AML-193 (cell line): ENCODE measurements at places on chromosomes 5 and 9.
A peak's percentile ranks its signal among the peaks of the same experiment; 100 is the strongest.

DNA sequence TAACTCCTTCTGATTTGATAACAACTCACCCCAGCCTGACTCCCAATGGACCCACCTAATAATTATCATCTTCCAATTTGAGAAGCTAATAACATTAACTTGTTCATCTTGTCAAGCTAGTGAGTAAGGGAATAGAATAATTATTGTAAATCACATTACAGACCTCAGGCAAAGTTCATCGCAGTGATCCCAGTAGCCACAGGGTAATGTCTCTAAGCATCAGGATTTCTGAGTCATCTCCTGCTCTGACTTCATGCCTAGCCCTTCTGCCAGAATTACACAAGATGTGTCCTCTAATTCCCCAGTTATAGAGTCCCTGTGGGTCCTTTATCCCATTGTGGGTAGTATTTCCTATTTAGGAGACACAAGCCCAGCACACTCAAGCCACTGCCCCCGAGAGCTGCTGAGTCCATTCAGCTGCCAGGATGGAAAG lies 365.7 kb downstream of the DEPDC1B start:
- DNase-seq: no peak

GRCh38 chr5:37495668-37496347 lies 116.7 kb downstream of the WDR70 start:
- no peak for DNase-seq

DNA sequence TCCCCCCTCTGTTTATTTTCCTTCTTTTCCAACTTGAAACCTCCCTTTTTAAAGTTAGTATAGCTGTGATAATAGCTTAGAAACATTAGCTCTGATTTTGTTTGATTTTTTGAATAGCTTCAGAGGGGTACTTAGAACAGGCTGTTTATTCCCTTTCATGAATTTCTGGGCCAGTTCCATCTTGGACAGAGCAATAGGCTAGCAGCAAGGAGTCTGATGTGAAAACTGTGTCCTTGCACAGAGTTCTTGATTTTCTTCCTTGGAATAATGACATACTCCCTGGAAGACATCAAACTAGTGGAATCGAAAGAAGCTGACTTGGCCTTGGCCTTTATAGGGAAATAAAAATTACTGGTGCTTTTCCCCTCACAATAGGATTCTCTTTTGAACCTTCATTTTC lies 32.9 kb downstream of the NTRK2 start:
- no peak for DNase-seq

GRCh38 chr9:134709512-134710270 lies 68.1 kb downstream of the COL5A1 start:
- DNase-seq: no peak

DNA sequence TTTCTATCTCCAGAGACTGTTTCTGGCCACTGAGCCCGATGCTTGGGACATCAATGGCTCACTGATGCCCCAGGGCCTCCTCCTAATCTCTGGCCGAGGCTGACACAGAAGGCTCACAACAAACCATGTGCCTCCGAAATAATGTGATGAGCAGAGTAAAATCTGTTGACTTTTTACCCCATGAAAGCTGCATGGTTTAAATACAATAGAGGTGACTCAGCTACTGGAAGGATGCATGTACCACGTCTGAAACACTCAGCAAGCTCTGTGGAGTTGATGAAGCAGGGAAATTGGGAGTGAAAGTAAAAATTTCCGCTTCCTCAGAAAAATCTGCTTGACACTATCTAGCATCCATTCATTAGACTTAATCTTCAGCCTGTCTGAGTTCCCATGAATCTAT lies 111.1 kb upstream of the EQTN start:
- DNase-seq: no peak

GRCh38 chr9:19271081-19271480 lies 40.6 kb downstream of the DENND4C start:
- DNase-seq: no peak

DNA sequence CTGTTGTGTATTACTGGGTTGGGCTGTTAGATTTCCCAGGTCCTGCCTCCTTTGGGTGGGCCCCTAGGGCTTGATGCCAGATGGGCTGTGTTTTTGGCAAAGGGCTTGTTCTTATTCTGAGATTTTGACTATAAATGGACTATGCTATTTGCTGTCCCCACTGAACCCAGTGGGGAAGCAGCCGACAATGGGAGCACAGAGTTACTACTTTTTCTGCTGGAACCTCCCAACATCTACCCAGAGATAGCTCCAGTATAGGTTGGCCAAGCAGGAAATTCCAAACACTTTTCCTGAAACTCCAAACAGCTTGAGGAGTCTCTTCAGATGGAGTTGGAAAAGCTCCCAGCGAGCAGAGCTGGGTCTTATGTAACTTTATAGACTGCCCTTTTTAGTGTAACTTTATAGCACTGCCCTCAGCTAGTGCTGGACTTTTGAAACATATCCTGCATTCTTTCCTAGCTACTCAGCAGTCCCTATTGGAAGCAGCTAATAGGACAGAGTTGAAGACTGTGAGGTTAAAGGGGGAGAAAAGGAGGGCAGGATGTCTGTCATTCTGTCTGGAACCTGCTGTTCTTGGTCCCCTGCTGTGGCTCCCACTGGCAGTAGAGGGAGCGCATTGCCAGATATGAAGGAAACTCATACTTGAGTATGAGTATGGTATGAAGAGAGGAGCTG lies 21.0 kb downstream of the RUSC2 start:
- DNase-seq: no peak

DNA sequence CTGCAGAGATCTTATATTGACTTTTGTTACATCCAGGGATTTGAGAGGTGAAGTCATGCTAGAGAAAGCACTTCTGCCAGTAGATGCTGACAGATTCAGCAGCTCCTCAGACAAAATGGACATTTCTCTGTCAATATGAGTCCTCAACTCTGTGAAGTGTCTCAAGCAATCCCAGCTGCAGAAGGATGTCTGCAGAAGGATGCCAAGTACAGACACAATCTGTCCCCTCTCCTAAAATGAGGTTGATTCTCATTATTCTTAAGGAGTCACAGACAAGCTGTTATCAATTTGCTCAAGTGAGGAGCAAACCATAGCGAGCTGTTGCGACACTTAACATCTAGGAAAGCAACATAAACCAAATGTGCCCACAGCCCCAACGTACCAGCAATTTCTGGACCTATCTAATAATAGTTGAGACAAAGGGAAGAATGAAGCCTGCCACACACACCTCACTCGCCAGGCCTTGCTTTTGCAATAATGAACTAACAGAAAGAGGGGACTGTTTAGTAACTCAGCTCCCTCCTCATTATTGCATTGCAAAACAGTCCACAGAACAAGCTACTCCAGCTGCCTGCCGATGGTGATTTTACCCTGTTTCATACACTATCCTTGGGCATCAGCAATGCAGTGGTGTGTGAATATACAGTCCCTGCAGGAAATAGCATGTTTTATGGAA lies 364.2 kb upstream of the PDE4D start:
- DNase-seq: peak; percentile 94

DNA sequence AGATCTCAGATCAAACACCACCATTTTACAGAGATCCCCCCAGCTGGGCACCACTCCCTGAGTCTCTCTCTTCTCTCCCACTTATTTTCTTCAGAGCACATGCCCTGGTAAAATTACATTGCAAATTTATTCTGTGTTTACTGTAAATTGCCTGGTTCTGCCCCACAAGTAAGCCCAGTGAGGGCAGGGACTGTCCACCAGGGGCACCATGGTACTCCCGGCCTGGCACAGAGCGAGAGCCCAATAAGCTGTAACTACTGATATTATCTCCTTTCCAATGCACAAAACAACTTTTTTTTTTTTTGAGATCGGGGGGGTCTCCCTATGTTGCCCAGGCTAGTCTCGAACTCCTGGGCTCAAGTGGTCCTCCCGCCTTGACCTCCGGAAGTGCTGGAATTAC lies 123.0 kb downstream of the PAX5 start:
- DNase-seq: no peak

DNA sequence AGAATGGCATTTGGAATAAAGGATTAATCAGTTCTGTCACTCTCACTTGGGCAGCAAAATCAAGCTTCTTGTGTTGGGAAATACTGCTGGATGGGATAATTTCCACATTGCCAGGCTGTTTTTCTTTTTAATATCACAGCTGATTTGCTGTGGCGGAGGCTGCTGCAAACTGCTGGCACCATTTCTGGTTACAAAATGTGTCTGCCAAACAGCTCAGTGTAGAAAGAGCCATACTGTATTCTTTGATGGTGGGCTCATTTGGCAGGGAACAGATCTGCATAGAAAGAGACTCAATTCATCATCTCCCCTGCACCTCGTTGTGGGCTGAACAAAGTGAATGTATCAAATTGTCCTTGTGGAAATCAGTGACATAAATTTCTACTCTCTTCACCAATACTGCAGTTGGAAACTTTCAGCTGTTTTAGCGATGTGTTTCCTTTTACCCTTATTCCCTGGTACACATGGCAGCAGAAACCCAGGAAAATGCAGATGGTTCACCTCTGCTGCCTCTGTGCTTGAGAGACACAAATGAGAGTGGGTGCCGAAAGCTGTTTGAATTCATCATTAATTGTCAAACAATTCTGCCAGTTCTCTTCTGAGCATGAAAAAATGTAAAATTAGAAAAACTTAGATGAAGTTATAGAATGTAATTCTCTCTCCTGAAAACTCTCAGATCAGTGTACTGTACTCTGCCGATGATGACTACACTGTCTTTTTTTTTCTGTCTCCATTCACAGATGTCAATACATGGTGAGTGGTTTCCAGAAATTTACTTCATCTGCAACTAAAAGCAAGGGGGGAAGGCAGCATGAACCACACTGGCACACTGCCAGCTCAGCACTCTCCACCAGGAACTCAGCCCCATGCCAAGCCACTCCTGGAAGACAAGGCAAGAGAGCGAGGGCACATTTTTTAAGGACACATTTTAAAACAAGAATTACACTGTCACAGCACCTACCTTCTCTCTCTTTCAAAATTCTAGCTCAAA lies 75.0 kb downstream of the HMHB1 start:
- DNase-seq: no peak

- no peak for DNase-seq
Observed at GRCh38 chr9:21504894-21505293, 22.8 kb upstream of the IFNE start.

DNA sequence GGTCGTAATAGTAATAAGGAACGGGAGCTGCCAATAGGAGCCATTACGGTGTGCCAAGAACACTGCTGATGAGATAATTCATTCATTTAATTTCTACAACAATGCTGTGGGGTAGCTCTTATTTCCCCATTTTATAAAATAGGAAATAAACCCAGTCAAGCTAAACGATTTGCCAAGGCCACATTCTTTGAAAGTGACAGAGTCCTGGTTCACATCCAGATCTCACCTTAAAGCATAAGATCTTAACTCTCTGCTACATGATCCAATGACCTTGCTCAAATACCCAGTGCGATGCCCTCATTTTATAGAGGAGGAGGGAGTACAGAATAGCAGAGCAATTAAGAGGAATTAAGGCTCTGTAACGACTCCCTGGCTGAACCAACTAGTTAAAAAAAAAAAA lies 5.0 kb downstream of the PDE6A start:
- peak; percentile 29 for DNase-seq

GRCh38 chr5:9698125-9698826 lies 68.1 kb upstream of the TAS2R1 start:
- no peak for DNase-seq

GRCh38 chr9:134252084-134252830 lies 74.0 kb upstream of the RXRA start:
- DNase-seq: no peak

DNA sequence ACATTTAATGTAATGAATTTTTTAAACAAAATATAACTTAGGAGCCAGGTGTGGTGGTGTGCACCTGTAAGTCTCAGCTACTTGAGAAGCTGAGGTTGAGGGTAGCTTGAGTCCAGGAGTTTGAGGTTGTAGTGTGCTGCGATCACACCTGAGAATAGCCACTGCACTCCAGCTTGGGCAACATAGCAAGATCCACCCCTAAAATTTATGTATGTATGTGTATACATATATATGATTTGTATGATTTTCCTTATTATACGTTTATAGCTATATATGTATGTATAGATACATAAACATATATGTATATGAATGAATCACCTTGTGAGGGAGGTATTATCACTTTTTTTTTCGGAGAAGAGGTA lies 653 bp upstream of the CCNI2 start:
- DNase-seq: no peak

DNA sequence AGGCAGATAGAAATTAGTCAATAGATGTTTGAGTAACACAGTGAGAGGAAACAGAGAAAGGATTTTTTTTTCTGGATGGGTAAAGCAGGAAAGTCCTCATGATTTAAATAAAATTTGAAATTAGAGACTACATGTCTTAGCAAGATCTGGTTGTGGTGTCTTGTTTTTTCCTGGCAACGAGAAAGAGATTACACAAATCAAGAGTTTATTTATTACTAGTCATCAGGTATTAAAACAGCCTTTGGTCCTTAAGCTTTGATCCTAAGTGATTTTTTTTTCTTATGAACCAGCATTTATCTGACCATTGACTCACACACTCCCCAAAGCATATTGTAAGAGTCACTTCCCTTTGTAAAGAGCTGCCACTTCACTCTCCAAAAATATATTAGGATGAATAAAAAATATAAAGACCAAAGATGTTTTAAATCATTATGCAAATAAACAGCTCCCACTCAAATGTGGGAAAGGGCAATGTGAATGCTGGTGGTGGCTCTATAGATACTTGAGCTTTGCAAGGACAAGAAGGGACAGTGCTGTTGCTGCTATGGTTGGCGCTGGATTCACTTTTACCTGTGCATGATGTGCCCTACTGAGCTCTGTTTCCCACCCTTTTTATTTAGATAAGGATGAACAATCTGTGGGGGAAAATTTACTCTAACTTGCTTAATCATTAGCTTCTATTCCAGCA lies 1726.5 kb downstream of the MAT2B start:
- DNase-seq: no peak

DNA sequence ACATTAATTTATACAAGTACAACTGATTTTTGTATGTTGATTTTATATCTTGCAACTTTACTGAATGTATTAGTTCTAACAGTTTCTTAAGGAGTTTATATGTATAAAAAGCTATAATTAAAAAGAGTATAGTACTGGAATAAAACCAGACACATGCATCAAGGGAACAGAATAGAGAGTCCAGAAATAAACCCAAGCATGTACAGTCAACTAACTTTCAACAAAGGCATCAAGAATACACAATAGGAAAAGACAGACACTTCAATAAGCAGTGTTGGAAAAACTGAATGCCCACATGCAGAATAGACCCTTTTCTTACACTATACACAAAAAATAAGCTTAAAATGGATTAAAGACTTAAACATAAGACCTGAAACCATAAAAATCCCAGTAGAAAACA lies 170.9 kb downstream of the ICE1 start:
- no peak for DNase-seq

DNA sequence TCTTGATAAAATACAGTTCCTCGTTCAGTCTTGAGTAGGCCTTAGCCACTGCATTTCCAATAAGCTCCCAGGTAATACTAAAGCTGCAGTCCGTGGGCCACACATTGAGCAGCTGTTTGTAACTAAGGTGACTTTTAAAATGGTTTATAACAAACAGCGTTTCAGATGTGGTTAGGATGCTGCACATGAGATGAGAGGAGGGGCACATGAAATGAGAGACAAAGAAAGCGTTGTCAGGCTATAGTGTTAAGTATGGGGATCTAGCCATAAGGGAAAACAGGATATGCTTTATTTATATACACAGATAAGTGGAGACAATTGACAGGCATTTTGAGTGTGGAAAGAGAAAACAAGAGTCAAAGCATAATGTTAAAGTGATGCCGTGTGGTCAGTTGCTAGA lies 89.9 kb downstream of the PAM start:
- DNase-seq: no peak
